ENCODE measurements at places on chromosomes 7 and 10.

DNA sequence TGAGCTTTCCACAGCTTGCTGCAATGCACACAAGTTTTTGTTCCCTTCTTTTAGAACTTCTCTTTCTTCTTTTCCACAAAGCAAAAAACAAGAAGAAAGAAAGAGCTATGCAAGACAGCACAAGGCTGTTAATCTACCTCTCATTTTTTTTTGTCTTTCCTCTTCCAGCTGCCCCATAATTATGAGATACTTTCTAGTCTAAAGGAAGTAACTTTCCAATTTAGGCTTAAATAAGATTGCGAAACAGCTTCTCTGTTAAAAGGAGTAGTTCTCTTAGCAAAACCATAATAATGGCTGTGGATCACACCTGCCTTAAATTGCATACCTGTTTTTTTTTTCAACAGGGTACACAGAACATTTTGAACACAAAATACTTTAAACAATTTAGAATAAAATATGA lies 56.0 kb downstream of the NDUFB2 start:
- H3K27ac ChIP-seq, result no peak overlapping the region
- no peaks in the 10 kb centered on the region for H3K27me3 ChIP-seq
- no peak overlapping the region for H3K4me3 ChIP-seq
- H3K4me1 ChIP-seq, result no peaks in the 10 kb centered on the region

DNA sequence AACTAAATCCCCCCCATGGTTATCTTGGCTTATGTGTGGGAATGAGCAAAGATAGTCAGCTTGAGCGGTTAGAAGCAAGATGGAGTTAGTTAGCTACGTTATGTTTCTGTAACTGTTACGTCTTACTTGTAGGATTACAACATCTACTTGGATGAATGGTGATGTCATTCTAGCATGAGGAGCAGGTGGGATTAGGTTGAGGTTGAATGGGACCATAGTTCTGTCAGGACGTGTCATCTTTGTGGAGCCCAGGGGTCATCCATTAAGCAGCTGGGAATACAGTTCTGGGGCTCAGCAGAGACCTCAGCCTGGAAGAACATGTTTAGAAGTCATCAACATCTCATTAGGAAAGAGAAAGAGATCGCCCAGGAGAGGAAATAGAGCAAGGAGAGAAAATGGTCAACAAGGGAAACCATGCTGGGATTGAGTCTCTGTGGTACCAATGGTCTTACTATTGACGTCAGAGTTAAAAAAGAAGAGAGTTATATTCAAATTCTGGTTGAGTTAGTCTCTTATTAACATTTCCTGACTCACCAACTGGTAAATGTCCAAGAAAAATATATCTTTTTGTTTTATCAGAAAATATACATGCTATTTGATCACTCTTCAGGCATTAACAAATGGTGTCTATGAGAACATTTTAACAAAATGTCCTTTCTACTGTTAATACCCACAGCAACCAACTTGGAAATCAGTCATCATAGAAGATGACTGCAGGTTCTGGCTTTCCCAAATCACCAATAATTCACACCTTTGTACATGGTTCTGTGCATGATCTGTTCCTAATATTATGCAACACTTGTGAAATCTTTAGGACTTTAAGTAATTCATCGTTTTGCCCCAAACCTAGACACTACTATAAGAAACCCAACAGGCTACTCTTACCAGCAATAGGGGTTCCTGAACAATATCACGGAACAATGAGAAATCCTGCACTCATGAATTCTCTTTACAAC lies 96.9 kb downstream of the KIAA1217 start:
- H3K36me3 ChIP-seq, result no peaks in the 10 kb centered on the region
- H3K27me3 ChIP-seq, result no peaks in the 10 kb centered on the region
- DNase-seq, result no peak
- H3K27ac ChIP-seq, result no peak overlapping the region
- H3K4me3 ChIP-seq, result no peak overlapping the region

- H3K4me1 ChIP-seq, result no peaks in the 10 kb centered on the region
- no peaks in the 10 kb centered on the region for H3K27me3 ChIP-seq
- no peak overlapping the region for H3K4me3 ChIP-seq
- H3K36me3 ChIP-seq, result no peaks in the 10 kb centered on the region
- no peak overlapping the region for H3K27ac ChIP-seq
Measured at GRCh38 chr7:17706734-17707133, 233.6 kb downstream of the SNX13 start.

GRCh38 chr10:100802607-100803006 lies 57.2 kb downstream of the PAX2 start:
- H3K4me3 ChIP-seq, result no peak overlapping the region
- H3K27ac ChIP-seq, result no peak overlapping the region
- peaks cover 32% of the 10 kb centered on the region for H3K4me1 ChIP-seq
- peaks cover 14% of the 10 kb centered on the region for H3K36me3 ChIP-seq
- DNase-seq, result no peak

DNA sequence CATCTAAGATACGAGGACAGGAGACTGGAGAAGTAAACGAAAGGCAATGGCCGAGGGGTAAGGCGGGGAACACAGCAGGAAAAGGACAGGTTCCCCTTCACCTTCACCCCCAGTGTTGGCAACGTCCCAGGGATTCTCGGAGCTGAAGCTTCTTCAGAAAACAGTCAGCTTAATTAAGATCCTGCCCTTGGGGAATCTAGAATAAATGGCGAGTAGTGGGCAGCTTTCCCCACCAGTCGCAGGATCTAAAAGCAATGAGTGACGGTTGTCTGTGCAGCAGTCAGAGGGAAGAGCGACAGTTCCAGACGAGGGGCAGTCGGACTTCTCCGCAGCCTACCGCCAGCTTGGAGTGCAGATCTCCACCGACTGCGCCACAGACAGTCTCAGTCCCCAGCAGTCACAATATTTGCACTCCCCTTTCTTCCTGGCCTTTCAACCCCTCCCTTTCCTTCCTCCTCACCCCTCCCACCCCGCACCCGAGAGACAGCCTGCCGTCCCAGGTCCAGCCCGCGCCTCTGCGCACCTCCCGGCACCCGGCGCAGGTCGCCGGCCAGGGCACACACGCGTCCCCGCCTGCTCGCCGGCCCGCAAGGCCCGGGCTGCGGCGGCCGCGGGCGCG lies 10.9 kb upstream of the SP8 start:
- H3K4me1 ChIP-seq, result peaks cover 13% of the 10 kb centered on the region
- H3K4me3 ChIP-seq, result peak overlapping the region; percentile 11
- H3K36me3 ChIP-seq, result no peaks in the 10 kb centered on the region
- peak; percentile 62 for DNase-seq

DNA sequence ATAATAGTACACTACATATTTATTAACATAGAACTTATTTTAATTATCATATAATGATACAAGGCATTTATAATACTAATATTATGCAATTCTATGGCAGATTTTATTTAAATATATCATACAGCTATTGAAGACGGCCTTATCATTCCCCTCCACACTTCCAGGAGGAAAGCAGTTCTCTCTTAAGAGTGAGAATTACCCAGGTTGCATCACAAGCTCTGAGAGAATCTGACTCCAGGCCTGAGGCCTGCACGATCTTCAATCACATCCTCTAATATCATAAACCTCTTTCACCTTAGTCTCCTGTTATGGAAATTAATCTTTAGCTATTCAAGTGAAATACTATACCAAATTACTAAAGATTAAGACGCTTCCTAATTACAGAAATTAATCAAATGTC lies 564.4 kb downstream of the PARD3 start:
- no peak for DNase-seq
- H3K27ac ChIP-seq, result no peak overlapping the region
- no peaks in the 10 kb centered on the region for H3K27me3 ChIP-seq
- H3K4me3 ChIP-seq, result no peak overlapping the region
- no peaks in the 10 kb centered on the region for H3K36me3 ChIP-seq

Measured in spinal cord (tissue), 10 donors.